ENCODE measurements at places on chromosomes 6 and 20. TPM values are rescaled to one million over a fixed set of nuclear protein-coding genes. Genes with fewer than 3 reads are reported as not detected.

VIP gene
- not detected for total RNA-seq

EYA2 gene
- total RNA-seq: 4.0 TPM

PRPF6 gene
- 56.8 TPM for total RNA-seq

SMPDL3A gene
- 17.4 TPM for total RNA-seq

PTCHD4 gene
- total RNA-seq: 0.20 TPM

ARMC2 gene
- total RNA-seq: 2.6 TPM

PSORS1C1 gene
- total RNA-seq: 0.06 TPM

HEBP2 gene
- 93.8 TPM for total RNA-seq

SLC22A2 gene
- 0.50 TPM for total RNA-seq

THBS2 gene
- 3.3 TPM for total RNA-seq

C6orf132 gene
- 0.18 TPM for total RNA-seq

ASIP gene
- not detected for total RNA-seq

TMEM217 gene
- 0.47 TPM for total RNA-seq

DACT2 gene
- not detected for total RNA-seq

- H3K4me1 ChIP-seq: no peaks in the 10 kb centered on the region
- no peaks in the 10 kb centered on the region for H3K36me3 ChIP-seq
- H3K27ac ChIP-seq: no peak overlapping the region
- no peak for DNase-seq
- no peak overlapping the region for H3K4me3 ChIP-seq
- H3K27me3 ChIP-seq: no peaks in the 10 kb centered on the region
These were observed 16.5 kb downstream of the LIN28B start for GRCh38 chr6:104973404-104973803.

DNA sequence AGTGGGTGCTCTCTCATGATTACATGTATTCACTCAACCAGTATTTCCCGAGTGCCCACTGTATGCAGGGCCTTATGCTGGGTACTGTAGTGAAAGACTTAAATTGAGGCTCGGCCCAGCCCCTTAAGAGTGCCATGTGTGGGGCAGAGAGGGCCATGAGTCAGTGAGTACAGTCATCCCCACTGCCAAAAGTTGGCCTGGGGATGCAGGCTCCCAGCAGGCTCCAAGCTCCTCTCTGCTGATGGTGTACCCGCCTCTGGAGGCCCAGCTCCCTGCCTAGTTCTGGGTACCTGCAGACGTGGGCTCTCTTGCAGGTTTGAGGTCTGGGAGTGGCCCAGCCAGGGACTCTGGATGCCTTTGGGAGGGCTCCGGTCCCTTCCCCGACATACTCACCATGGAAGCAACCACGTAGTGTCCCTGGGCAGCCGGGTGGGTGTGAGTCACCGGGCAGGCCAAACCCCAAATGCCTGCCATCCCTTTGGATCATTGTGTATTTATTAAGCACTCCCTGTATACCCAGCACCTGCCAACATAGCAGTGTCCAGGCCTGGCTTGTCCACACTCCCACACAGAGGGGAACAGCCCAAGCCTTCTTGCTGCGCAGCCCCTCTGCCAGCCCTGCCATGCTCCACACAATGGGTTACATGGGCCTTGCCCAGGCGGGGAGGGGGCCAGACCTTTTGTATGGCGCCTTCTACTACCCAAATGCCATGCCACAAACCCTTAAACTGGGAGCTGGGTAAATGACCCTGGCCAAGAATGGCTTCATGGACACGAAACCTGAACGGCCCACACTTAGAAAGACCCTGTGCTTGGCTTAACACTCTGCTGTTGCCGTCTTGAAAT, 153.6 kb downstream of the VEGFA start:
- H3K4me1 ChIP-seq: no peaks in the 10 kb centered on the region
- no peak for DNase-seq
- H3K4me3 ChIP-seq: no peak overlapping the region
- H3K36me3 ChIP-seq: no peaks in the 10 kb centered on the region
- no peak overlapping the region for H3K27ac ChIP-seq

DNA sequence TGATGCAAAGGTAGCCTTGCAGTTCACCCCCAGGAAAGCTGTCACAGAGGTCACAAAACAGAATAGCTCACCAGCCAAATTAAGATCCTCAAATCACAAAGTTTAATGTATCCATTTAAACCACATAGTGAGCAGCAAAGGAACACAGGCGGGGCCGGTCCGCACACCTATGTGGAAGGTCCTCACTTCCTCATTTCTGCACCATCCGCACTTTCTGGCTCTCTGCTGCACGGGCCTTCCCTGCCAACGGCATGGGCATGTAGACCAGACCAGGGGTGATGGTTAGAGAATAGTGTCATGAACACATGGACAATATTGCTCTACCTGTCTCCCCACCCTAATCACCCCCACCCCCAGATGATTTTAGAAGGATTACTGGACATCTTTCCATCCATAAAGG, 12.1 kb upstream of the TBXT start:
- no peak overlapping the region for H3K4me3 ChIP-seq
- H3K27me3 ChIP-seq: no peaks in the 10 kb centered on the region
- no peaks in the 10 kb centered on the region for H3K36me3 ChIP-seq
- H3K27ac ChIP-seq: no peak overlapping the region

GRCh38 chr20:57576002-57576401, 15.1 kb downstream of the PCK1 start:
- no peak overlapping the region for H3K27ac ChIP-seq
- H3K27me3 ChIP-seq: peaks cover 10% of the 10 kb centered on the region
- DNase-seq: no peak

DNA sequence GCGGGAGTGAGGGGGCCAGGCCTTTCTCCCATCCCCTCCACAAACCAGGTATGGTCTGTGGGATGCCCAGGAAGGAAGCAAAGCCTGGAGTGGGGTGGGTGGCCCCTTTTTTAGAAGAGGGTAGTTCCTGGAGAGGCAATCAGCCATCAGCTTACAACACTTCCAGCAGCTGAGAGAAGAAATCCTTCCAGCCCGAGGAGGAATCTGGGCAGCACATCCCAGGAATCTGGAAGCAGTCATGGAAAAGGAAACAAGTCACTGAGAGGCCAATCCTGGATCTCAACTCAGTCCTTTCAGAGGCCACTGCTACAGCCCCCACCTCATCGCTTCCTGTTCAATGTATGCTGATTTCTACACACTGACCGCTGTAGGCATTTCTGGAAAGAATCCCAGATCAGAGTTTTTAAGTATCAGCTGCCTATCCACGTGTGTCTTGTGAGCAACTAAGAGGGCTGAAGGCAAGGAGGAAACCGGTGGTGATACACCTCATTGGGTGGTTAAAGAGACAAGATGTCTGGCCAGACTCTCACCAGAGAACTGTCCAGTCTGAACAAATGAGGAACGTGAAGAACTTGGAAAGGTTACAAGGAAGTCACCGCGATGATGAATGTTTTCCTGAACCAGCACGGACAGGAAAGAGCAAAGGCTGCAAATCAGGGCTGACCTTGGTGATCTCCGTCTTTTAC, 92.9 kb upstream of the SHLD1 start:
- peak; percentile 51 for DNase-seq
- peaks cover 13% of the 10 kb centered on the region for H3K4me1 ChIP-seq
- peak overlapping the region; percentile 15 for H3K4me3 ChIP-seq
- no peaks in the 10 kb centered on the region for H3K36me3 ChIP-seq

DNA sequence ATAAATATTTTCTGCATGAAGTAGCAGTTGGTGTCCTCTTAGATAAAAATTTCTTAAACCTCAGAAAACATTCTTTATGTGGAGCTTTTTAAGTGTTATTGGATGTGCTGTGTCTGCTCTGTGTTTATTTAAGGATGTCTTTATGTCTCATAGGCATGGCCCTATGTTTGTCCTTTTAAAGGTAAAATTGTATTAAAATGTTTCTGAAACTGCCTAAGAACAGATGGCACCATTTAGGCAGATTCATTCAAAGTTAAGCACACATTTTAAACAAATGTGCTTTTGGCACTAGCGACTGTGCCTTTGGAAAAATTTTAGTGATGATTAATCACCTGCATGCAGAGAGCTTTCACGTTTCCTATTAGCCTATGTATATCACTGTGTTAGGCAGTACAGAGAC, 125.2 kb downstream of the KIF6 start:
- H3K4me3 ChIP-seq: no peak overlapping the region
- H3K27ac ChIP-seq: no peak overlapping the region
- no peaks in the 10 kb centered on the region for H3K36me3 ChIP-seq
- H3K27me3 ChIP-seq: no peaks in the 10 kb centered on the region
- H3K4me1 ChIP-seq: no peaks in the 10 kb centered on the region

DNA sequence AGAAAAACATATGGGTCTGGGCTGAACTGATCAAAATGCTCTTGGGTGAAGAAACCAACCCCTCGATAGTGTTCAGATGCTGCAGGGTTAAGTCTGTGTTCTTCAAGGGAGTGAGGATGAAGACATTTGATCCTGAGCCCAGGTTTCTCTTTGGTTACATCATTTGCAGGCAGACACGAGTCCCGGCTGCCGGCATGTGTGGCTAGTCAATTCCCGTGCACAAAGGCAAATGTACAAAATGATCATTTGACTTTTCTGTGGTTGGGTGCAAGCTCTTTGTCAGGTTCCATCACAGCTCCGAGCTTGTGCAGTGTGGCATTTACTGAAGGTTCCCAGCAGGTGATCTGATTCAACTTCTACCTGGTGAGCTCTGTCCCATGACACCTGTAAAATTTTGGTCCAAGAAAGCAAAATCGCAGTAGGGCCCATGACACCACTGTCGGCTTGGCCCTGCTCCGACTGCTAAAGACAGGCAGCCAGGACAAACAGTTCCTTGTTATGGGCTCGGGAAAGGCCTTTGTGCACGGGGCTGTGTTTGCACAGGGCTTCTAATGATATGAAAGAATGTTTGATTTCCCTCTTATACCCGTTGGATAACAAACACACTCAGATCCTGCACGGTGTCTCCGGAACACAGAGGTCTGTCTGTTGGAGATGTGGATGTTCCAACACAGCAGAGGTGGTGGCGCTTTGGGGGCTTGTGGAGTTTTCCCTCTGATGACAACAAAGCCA, 46.9 kb downstream of the GJA10 start:
- H3K4me1 ChIP-seq: peaks cover 14% of the 10 kb centered on the region
- DNase-seq: peak; percentile 67
- H3K27ac ChIP-seq: peak overlapping the region; percentile 27
- H3K4me3 ChIP-seq: no peak overlapping the region
- H3K27me3 ChIP-seq: no peaks in the 10 kb centered on the region
- no peaks in the 10 kb centered on the region for H3K36me3 ChIP-seq

- H3K36me3 ChIP-seq: no peaks in the 10 kb centered on the region
- no peak overlapping the region for H3K4me3 ChIP-seq
- DNase-seq: no peak
- H3K27ac ChIP-seq: no peak overlapping the region
- H3K27me3 ChIP-seq: no peaks in the 10 kb centered on the region
These were observed 30.6 kb downstream of the THBS2 start for GRCh38 chr6:169223006-169223405.

- DNase-seq: no peak
- no peak overlapping the region for H3K27ac ChIP-seq
- H3K36me3 ChIP-seq: no peaks in the 10 kb centered on the region
These were observed 347.7 kb downstream of the BCKDHB start for GRCh38 chr6:80454197-80454596.

DNA sequence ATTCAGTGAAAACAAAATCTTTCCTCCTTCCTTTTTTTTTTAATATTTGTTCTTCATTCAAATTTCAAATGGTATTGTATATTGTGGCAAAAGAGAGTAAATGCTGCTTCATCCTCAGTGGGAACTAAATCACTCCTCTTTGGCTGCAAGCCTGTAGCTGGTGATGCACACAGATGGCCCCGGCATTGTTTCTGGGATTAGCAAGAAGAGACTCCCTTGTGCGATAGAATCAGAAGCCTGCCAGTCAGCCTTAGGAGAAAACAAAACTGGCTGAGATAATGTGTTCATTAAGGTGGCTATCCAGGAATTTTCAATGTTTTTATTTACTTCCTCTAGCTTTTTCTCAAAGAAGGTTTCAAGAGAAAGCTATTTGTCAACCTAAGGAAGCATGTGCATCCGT, 20.7 kb upstream of the ELOVL2 start:
- H3K4me3 ChIP-seq: no peak overlapping the region
- DNase-seq: no peak
- no peaks in the 10 kb centered on the region for H3K36me3 ChIP-seq
- no peak overlapping the region for H3K27ac ChIP-seq

DNA sequence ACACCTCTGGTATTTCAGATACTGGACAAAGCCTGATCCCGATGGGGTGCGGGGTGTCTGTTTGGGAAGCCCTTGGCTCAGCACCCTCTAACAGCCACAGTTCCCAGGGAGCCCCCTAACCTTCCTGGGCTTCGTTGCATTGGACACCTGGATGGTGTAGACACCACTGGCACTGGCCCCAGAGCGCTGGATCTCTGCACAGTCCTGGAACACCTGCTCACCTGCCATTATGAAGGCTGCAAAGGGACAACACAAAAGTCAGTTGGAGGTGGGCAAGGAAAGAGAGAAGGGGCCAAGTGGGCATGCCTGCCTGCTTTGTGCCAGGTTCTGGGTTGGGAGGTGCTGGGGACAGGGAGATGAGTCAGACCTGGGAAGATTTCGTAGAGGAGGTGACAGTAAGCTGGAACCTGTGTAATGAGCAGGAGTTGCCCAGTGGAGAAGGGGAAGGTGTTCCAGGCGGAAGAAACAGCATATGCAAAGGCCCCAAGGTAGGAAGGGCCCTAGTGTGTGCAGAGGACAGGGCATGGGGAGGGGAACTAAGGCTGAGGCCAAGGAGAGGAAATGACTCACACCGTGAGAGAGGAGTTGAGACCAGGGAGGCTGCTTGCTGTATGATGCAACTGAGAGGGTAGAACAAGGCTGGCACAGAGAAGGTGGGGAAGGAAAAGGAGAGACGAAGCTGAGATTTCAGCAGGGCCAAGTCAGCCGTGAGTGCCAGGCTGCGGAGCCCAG, 34.9 kb downstream of the ANGPT4 start:
- no peaks in the 10 kb centered on the region for H3K36me3 ChIP-seq
- H3K27me3 ChIP-seq: no peaks in the 10 kb centered on the region
- DNase-seq: no peak
- no peak overlapping the region for H3K27ac ChIP-seq
- no peaks in the 10 kb centered on the region for H3K4me1 ChIP-seq

DNA sequence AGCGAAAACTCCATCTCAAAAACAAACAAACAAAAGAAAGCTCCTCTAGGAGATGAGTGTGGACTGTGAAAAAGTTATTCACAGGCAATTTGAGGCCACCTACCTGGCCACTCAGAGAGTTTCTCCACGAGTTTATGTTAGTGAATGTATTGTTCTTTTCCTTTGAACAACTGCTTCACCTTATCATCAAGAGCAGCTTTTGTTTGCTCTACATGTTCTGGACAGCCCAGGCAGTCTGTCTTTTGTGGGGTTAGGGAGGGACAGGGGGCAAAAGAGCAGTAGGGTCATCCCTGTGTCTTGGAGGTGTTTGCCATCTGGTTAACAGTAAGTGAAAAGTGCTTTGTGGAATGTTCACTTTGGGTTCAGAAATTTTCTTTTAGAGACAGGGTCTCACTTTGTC, 8.0 kb downstream of the CASS4 start:
- no peak for DNase-seq
- no peaks in the 10 kb centered on the region for H3K36me3 ChIP-seq
- no peak overlapping the region for H3K27ac ChIP-seq
- no peaks in the 10 kb centered on the region for H3K4me1 ChIP-seq
- H3K27me3 ChIP-seq: no peaks in the 10 kb centered on the region

GRCh38 chr6:142372348-142372747, 70.5 kb downstream of the ADGRG6 start:
- H3K4me1 ChIP-seq: no peaks in the 10 kb centered on the region
- H3K4me3 ChIP-seq: no peak overlapping the region
- DNase-seq: no peak
- no peaks in the 10 kb centered on the region for H3K27me3 ChIP-seq

GRCh38 chr6:145263778-145264211, 471.5 kb downstream of the EPM2A start:
- no peaks in the 10 kb centered on the region for H3K4me1 ChIP-seq
- H3K27ac ChIP-seq: no peak overlapping the region
- H3K36me3 ChIP-seq: no peaks in the 10 kb centered on the region
- H3K27me3 ChIP-seq: no peaks in the 10 kb centered on the region
- H3K4me3 ChIP-seq: no peak overlapping the region

GRCh38 chr20:50541606-50542041, 31.4 kb downstream of the PTPN1 start:
- no peaks in the 10 kb centered on the region for H3K27me3 ChIP-seq
- H3K4me3 ChIP-seq: no peak overlapping the region
- H3K27ac ChIP-seq: peak overlapping the region; percentile 56
- DNase-seq: no peak
- peaks cover 55% of the 10 kb centered on the region for H3K4me1 ChIP-seq

Measured in psoas muscle (tissue), 8 donors.